ENCODE measurements at places on chromosomes 7 and 10.

DNA sequence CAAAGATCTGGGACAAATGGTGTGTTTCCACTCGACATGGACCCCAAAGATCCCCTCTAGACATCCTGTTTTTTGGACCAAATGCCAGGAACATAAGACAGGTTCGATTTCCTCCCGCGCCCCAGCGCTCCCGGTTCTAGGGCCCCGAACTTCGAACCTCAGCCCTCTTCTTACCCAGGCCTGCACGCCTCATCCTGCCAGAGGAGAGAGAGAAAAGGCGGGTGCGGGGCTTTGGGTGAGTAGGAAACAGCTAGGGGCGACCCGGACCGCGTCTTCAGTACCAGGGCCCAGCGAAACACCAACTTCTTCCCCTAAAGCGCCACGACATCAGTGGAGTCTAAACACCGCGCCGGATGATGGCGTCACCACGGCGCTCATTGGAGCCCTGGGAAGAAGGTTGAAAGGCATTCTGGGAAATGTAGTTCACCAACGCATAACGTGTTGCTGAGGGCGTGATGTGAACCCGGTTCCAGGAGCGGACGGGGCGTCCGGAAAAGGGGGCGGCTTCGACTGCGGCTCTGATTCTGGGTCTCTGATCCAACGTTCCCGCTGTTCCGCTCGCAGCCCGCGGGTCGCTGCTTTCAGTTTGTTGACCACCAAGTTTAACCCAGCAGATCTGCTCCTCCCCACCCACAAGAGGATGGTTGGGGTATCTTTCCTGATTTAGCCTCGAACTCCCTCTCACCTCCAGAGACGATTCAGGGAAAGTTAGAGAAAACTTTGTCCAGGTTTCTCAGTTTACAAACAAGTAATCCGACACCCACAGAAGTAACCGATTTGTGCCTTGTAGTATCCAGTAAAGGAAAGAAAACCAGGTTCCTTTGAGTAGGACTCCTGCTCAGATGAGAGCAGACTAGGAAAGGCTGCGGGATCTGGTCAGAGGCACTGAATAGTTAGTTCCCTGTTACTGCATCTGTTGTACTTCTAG, at the start of gene BET1:
Gene BET1, minus strand, starts transcription at position 332 of the 928 bp plus-strand sequence. Its CDS starts 139 bp downstream, at position 193.
- peak; percentile 85 for DNase-seq

GRCh38 chr10:100008142-100008522, 1.6 kb downstream of the DNMBP start:
- no peak for DNase-seq

DNA sequence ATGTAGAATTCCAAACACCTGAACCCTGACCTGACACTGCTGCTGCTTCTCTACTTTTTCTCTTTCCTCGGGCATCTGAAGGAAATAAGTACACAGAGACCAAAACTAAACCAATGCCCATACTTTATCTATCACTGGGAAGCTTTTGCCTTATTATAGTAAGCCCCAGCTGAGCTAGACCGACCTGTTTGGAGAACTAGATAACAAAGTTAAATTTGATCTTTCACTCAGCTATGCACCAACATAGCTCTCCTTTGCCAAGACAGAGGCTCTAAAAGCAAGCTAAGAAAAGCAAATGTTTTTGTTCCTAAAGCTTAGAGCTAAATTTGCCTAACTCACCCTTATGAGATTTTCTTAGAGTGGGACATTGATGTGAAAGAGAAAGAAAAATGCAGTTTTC, 39.1 kb downstream of the NHLRC2 start:
- no peak for DNase-seq

DNA sequence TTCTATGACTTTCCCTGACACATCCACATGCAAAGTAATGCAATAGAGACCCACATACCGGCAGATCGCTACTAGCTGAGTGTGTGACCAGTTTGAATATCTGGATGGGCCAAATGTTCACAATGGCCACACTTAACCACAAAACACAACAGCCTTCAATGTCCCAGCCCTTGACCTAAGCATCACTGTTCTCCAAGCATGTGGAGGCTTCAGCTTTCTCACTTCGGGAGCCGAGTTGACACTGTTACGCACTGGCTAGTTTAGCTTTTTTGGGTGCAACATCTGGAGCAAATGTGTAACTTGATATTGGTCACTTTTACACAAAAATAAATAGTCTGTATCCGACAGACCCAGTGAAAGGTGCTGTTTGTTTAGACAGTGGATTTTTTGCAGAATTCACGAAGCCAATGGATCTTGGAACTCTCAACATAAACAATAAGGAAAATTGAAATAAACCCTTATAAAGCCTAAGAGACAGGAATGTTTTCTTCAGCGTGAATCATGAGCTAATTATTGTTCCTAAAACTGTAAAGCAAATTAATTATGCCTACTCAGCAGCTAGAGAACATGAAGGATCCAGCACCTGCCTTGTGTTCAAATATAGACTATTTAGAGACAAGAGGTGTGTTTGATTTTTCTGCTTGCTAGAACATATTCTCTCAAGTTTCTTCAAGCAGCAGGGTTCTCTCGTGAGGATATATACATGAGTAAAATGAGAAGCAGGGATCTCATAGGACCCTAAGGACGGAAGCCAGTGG, 117.6 kb upstream of the JCAD start:
- no peak for DNase-seq

DNA sequence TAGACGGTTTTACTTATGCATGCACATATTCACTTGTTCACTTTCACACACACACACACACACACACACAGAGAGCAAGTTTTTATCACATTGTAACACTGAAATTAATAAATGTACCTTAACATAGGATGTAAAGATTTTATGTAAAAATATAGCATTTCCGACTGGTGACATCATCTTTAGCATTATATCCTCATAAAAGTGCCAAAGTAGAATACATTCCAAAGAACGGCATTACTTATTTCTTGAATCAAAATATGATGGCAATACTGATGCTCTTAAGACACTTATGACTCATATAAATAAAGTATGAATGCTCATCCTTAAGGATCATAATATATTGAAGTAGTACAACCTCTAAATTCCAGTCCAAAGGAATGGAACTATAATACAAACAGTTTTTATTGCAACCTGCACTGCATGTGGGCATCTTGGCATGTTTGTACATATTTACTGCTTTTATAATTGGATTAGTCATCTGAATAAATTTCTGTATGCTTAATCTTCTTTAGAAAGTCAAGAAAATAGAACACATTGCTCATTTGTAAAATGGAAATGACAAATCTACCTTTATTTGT, 290.0 kb upstream of the SEMA3A start:
- DNase-seq: no peak

GRCh38 chr7:44713680-44714335, 34.8 kb upstream of the ZMIZ2 start:
- no peak for DNase-seq

GRCh38 chr10:46035923-46036849, 5.8 kb upstream of the NCOA4 start:
- DNase-seq: no peak

GRCh38 chr7:3984456-3984855, 683.4 kb downstream of the SDK1 start:
- DNase-seq: no peak

GRCh38 chr7:139588632-139589031, 65.1 kb downstream of the CLEC2L start:
- no peak for DNase-seq

GRCh38 chr7:51135576-51135975, 181.0 kb downstream of the COBL start:
- DNase-seq: no peak

- no peak for DNase-seq
Measured at GRCh38 chr7:139603282-139603681, 79.8 kb downstream of the CLEC2L start.

- DNase-seq: no peak
Measured at GRCh38 chr10:131724891-131725580, 175.8 kb upstream of the PPP2R2D start.

DNA sequence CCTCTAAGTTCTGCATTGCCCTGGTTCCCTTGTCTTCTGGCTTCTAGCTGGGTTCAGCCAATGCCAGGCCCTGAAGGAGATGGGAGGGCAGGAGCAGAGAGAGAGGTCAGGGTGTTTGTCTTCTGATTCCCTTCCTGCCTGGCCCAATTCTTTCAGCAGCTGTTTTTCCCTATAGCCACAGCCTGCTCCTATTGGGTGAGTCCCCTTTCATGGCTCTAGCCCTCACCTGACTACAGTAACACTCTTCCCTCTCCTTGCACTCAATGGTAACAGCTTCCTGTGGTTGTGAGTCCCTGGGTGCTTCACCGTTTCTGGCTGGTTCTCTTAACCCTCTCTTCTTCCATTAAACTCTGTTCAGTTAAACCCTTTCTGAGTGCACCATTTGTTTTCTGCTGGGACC, 17.1 kb downstream of the NPFFR1 start:
- DNase-seq: no peak

DNA sequence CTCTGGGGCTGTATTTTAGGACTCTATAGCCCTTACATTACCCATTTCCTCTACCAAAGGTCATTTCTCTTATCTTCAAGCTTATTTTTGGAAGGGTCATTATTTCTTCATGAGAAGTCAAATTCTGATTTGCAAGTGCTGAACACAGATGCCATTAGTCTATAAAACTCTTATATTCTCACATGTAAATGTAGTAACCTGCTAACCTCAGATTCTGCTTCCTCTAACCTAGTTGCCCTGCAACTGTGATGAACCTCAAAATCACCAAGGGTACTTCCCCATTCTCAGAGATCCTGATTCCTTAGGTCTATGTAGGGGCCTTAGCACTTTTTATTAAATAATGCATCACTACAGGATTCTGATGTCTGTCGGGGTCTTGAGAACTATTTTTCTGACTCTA, 6.3 kb downstream of the FAS start:
- no peak for DNase-seq

- no peak for DNase-seq
Measured at GRCh38 chr7:72335561-72336381, 76.4 kb downstream of the CALN1 start.

DNA sequence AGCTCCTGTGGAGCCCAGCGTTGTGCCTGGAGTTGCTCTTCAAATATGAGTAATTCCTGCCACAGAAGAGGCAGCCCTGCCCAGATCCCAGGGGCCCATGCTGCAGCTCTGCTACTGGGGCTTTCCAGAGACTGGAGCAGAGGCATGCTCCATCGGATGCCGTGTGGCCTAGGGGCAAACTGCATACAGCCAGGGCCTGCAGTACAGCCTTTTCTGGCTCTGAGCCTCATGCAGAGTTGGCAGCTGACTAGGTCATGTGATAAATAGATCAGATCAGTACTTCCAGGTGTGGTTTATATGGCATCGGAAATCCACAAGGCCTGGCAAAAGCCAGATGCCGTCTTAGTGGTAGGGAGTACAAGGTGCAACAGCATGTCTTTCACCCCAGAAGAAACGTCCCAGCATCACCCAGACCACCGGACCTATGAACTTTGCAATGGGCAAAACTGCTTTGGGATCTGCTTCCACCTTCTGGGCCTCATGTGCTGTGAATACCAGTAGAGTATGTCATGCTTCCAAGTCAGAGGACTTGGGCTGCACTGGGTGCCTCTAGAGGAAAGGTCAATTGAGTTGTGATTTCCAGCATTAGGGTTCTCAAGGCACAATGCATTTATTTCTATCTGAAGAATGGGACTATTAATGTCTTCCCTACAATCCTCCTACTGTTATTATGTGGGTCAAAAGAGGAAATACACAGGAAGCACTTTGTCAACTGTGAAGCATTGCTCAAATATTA, 250.7 kb upstream of the ZNF32 start:
- DNase-seq: no peak

- DNase-seq: no peak
Measured at GRCh38 chr7:132742189-132742612, 165.9 kb upstream of the PLXNA4 start.

- no peak for DNase-seq
Measured at GRCh38 chr7:17588730-17589129, 290.3 kb downstream of the AHR start.

- no peak for DNase-seq
Measured at GRCh38 chr7:95582578-95583293, 13.6 kb downstream of the PDK4 start.

- DNase-seq: no peak
Measured at GRCh38 chr10:102783568-102783967, 39.8 kb downstream of the WBP1L start.

DNA sequence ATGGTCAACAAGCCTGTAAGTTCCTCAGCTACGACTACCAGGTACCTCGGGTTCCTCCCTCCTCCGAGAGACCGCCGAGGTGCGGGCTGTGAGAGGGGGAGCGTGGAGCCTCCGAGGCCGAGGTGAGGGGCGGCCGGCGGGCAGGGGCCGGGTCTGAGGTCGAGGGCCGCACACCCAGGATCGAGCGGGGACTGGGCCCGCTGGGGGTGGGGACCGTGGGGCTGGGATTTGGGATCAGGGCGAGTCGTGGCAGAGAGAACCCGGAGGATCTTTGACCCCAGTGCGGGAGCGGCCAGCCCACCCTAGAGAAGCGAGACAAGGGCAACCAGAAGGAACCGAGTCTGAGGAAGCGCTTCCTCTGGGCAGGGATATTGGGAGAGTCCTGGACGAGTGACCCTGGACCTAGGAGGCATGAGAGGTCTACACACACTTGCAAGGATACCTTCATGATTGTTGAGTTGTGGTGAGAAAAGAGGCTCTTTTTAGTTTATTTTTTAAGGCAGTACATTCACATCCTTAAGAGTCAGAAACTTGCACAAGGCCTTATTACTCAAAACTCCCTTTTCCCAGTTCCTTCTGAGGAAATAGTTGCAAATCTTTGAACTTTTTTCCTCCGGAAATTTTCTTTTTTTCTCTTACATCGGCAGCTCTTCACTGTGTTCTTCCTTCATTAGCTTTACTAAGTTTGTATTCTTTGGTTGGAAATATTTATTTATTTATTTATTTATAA, 395 bp downstream of the ZNF487 start:
- no peak for DNase-seq

DNA sequence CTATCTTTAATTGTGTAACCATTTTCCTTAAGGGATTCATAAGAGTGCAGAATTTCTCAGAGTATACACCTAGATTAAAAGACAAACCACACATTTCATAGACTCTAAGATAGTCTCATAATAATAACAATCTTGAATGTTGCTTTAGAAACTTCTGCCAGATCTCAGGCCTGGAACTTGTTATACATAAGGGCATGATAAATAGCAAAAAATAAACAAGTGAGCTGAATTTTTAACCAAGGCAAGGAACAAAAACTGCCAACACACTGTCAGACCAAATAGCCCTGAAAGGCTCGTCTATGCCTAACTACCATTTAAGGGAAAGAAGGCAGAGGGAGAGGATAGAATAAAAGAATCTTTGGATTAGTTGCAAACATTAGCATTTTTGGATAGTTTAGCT, 65.8 kb upstream of the SEMA3C start:
- no peak for DNase-seq

GRCh38 chr7:156673454-156673853, 32.9 kb downstream of the RNF32 start:
- no peak for DNase-seq

- DNase-seq: no peak
Measured at GRCh38 chr7:123816916-123817315, 28.1 kb upstream of the HYAL4 start.

- DNase-seq: no peak
Measured at GRCh38 chr7:106281585-106282318, 3.0 kb downstream of the NAMPT start.

DNA sequence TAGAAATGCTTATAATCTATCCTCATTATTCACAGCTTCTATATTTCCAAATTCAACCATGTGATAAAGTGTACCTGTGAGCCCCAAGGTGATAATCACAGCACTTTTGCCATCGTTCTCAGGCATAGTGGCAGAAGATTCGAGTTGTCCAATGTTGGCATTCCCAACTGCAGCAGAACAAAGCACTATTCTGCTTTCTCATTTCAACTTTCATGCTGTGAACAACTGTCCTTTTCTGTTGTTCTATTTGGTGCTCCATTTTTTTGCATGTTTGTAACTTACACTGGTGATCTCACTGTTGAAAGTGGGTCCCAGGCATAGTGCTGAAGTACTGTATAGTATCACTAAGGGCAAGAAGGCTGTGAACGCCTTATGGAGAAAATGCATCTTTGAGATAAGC, 438.2 kb downstream of the PAXIP1 start:
- DNase-seq: no peak

GRCh38 chr10:66176772-66177171, 749.1 kb upstream of the LRRTM3 start:
- DNase-seq: no peak

All from stimulated activated CD4-positive, alpha-beta T cell treated with anti-CD3 and anti-CD28 coated beads, Interleukin-15, amount 100 ng/mL, for 1 hour (primary cell).